ENCODE measurements at places on chromosomes 11 and 22.

GRCh38 chr22:48827904-48828555 is 999.6 kb downstream of the BRD1 start:
- no peak overlapping the region for H3K4me3 ChIP-seq
- no peak for DNase-seq
- H3K27me3 ChIP-seq: no peaks in the 10 kb centered on the region
- peaks cover 1% of the 10 kb centered on the region for H3K4me1 ChIP-seq
- H3K36me3 ChIP-seq: no peaks in the 10 kb centered on the region

DNA sequence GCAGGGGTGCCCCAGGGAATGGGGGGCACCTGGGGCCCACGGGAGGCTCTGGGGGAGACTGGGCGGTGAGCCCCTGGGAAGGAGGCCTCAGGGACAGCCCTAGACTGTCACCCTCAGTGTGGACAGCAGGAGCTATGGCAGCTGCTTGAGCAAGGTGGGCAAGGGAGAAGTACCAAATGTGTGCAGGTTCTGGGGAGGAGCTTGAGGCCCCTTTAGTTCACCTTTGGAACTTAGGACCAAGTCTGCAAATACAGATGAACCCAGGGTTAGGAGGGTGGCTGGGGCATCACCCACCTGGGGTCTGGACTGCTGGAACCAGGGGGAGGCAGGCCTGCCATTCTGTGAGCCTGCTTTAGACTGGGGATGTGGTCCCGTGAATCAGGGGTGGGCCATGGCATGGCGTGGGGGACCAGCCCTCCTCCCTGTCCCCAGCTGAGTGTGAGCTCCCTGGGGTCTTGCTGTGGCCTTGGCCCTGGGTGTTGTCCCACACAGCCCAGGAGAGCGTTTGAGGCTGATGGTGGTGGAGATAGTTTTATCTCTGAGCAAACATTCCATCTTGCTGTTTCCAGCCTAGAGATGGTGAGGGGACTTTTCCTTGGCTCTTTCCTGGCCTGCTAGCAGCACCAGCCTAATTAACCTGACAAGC is 122.3 kb downstream of the KCNQ1 start:
- no peaks in the 10 kb centered on the region for H3K36me3 ChIP-seq
- no peak overlapping the region for H3K4me3 ChIP-seq
- DNase-seq: no peak
- H3K27me3 ChIP-seq: no peaks in the 10 kb centered on the region
- H3K27ac ChIP-seq: no peak overlapping the region
- no peaks in the 10 kb centered on the region for H3K4me1 ChIP-seq

GRCh38 chr11:94511932-94512781 is at the start of gene C11orf97:
TSS of gene C11orf97 (plus strand) at chr11:94512461. CDS start at chr11:94512529, 68 bp downstream.
- H3K4me3 ChIP-seq: peak within 1 kb of the TSS; percentile 59
- H3K27ac ChIP-seq: no peak within 1 kb of the TSS
- H3K36me3 ChIP-seq: no peaks in the 10 kb centered on the region
- DNase-seq: peak; percentile 58
- peaks cover 47% of the 10 kb centered on the region for H3K27me3 ChIP-seq
- H3K4me1 ChIP-seq: peaks cover 13% of the 10 kb centered on the region

- no peaks in the 10 kb centered on the region for H3K36me3 ChIP-seq
- H3K4me1 ChIP-seq: no peaks in the 10 kb centered on the region
- DNase-seq: no peak
- H3K27me3 ChIP-seq: peaks cover 16% of the 10 kb centered on the region
Measured at GRCh38 chr11:101907815-101908214, 7.0 kb upstream of the CEP126 start.

GRCh38 chr11:128210148-128210940 is 377.0 kb downstream of the ETS1 start:
- DNase-seq: no peak
- no peak overlapping the region for H3K4me3 ChIP-seq
- H3K27me3 ChIP-seq: no peaks in the 10 kb centered on the region
- no peak overlapping the region for H3K27ac ChIP-seq
- peaks cover 6% of the 10 kb centered on the region for H3K36me3 ChIP-seq

DNA sequence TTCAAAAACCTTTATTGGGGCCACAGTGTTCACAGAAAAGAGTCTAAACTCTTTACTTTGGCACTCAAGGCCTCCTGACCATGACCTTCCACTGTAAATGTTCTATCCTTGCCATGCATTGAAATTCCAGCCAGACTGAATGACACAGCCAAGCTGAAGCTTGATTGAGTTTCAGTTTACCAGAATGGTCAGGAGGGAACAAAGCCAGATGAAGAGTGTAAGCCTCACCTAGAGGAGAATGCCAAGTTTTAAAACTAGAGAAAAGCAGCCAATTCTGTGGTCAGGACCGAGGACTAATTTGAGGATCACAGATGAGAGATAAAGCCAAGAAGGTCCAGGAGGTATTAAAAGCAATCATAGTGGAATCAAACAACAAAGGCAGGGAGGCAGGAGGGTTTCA is 215.3 kb downstream of the KCNA4 start:
- DNase-seq: no peak
- H3K4me1 ChIP-seq: no peaks in the 10 kb centered on the region
- H3K4me3 ChIP-seq: no peak overlapping the region
- no peaks in the 10 kb centered on the region for H3K27me3 ChIP-seq
- H3K27ac ChIP-seq: no peak overlapping the region

GRCh38 chr11:28835790-28836189 is 727.6 kb downstream of the METTL15 start:
- DNase-seq: no peak
- no peaks in the 10 kb centered on the region for H3K27me3 ChIP-seq
- H3K27ac ChIP-seq: no peak overlapping the region
- H3K36me3 ChIP-seq: no peaks in the 10 kb centered on the region

- no peak overlapping the region for H3K27ac ChIP-seq
- DNase-seq: no peak
- H3K27me3 ChIP-seq: peaks cover 3% of the 10 kb centered on the region
- H3K4me1 ChIP-seq: no peaks in the 10 kb centered on the region
Measured at GRCh38 chr11:133776671-133777367, 68.5 kb downstream of the SPATA19 start.

DNA sequence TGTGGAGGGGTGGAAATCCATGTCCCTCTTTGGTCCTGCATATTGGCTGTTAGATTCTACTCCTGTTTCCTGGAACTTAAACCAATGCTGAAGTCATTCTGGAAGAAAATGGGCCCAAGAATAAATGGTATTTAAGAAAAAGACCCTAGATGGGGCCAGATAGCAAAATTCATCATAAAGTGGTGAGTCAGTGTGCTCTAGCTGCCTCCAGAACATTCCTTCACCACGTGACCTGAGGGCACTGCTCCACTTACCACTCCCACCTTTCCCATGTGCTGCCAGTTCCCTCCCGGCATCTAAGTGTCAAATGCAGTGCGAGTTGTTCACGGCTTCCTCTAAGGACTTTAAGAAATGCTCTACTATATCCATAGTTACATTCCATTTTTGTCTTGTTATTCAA is 30.9 kb upstream of the NAP1L4 start:
- DNase-seq: no peak
- peaks cover 66% of the 10 kb centered on the region for H3K36me3 ChIP-seq

- H3K36me3 ChIP-seq: peaks cover 53% of the 10 kb centered on the region
- H3K27ac ChIP-seq: peak overlapping the region; percentile 40
- H3K27me3 ChIP-seq: no peaks in the 10 kb centered on the region
- DNase-seq: no peak
Measured at GRCh38 chr22:30310881-30311771, 15.6 kb downstream of the TBC1D10A start.

DNA sequence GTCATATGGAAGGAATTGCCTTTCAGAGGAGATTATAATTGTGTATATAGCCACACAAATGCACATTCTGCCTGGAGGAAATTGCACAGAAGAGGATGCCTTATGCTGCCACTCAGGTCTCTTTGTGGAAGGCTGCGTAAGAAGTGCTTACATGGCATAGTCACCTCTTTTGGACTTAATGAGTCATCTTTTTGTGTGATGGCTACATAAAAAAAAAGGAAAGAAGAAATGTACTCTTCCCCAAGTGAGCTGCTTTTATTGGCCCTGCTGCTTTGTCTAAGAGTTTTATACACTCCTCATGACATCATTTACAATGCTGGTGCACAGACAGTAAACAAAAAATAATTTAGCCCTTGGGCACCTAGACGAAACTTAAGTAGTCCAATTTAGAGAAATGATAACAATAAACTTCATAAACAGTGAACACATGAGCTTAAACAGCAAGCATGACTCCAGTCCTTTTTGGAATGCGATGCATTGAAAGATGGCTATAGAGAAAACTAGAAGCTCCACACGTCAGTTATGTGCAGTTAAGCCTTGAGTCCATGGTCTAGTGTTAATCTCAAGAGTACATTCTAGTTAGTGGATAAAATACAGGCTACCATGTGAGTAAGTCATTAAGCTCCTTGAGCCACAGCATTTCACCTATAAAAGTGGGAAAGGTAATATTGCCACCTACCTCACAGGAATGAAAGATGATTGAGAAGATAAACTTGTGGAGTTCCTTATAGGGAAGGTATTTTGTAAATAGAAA is 12.0 kb downstream of the CSTPP1 start:
- no peaks in the 10 kb centered on the region for H3K36me3 ChIP-seq
- no peak overlapping the region for H3K4me3 ChIP-seq
- no peak overlapping the region for H3K27ac ChIP-seq
- peaks cover 23% of the 10 kb centered on the region for H3K4me1 ChIP-seq
- H3K27me3 ChIP-seq: no peaks in the 10 kb centered on the region
- DNase-seq: no peak

GRCh38 chr22:43884600-43885318 is 7.1 kb downstream of the PNPLA5 start:
- no peak overlapping the region for H3K27ac ChIP-seq
- H3K27me3 ChIP-seq: peaks cover 17% of the 10 kb centered on the region
- no peaks in the 10 kb centered on the region for H3K4me1 ChIP-seq
- DNase-seq: peak; percentile 50
- no peaks in the 10 kb centered on the region for H3K36me3 ChIP-seq
- no peak overlapping the region for H3K4me3 ChIP-seq

GRCh38 chr22:39514373-39514973 is 5.9 kb upstream of the ATF4 start:
- no peaks in the 10 kb centered on the region for H3K27me3 ChIP-seq
- H3K4me3 ChIP-seq: no peak overlapping the region
- H3K4me1 ChIP-seq: peaks cover 36% of the 10 kb centered on the region
- H3K36me3 ChIP-seq: peaks cover 69% of the 10 kb centered on the region
- DNase-seq: peak; percentile 63
- H3K27ac ChIP-seq: peak overlapping the region; percentile 11

DNA sequence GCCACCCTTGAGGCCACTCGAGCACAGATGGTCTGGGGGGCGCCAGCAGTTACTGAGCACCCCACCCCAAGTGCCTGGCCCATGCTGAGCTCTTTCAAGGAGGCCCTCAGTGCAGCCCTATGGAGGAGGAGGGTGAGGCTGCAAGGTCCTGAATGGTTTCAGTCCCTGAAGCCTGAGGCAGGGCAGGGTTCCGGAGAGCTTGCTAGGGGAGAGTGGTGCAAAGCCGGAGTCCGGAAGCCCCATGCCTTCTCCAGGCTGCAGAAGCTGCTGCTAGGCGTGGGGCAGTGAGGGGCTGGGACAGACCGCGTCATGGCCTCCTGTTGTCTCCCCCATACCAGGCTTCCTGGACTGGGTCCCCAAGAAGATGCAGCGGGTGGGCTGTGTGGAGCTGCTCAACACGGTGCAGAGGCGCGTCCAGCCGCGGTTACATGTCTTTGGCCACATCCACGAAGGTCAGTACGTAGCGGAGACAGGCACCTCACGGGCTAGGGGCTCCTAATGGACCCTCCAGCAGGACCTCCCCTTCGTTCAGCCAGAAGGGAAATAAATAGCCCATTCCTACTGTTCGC is 90.6 kb downstream of the MPPED1 start:
- no peaks in the 10 kb centered on the region for H3K27me3 ChIP-seq
- no peaks in the 10 kb centered on the region for H3K36me3 ChIP-seq
- no peak for DNase-seq
- no peak overlapping the region for H3K27ac ChIP-seq

- H3K4me1 ChIP-seq: peaks cover 47% of the 10 kb centered on the region
- no peak overlapping the region for H3K27ac ChIP-seq
- no peak for DNase-seq
Measured at GRCh38 chr11:47391711-47392432, 13.5 kb upstream of the SPI1 start.

- H3K36me3 ChIP-seq: peaks cover 66% of the 10 kb centered on the region
- H3K27me3 ChIP-seq: no peaks in the 10 kb centered on the region
- no peak for DNase-seq
- no peak overlapping the region for H3K27ac ChIP-seq
Measured at GRCh38 chr22:20829491-20830134, 29.0 kb downstream of the PI4KA start.

- H3K27me3 ChIP-seq: no peaks in the 10 kb centered on the region
- peaks cover 32% of the 10 kb centered on the region for H3K4me1 ChIP-seq
- H3K4me3 ChIP-seq: no peak overlapping the region
- DNase-seq: no peak
Measured at GRCh38 chr22:20027966-20028854, 7.3 kb downstream of the TANGO2 start.

- H3K4me1 ChIP-seq: peaks cover 19% of the 10 kb centered on the region
- no peak overlapping the region for H3K27ac ChIP-seq
- H3K36me3 ChIP-seq: peaks cover 62% of the 10 kb centered on the region
Measured at GRCh38 chr11:30333405-30333804, 10.5 kb downstream of the ARL14EP start.

Data from activated CD4-positive, alpha-beta memory T cell treated with anti-CD3 and anti-CD28 coated beads, Interleukin-2, amount 10 ng/mL, durations not matched to agents 7 days and 5 days (primary cell).